Right atrium auricular region (tissue), 2 donors: ENCODE measurements at places on chromosomes 1 and 21.

GRCh38 chr1:15070145-15070748 is 83.3 kb upstream of the TMEM51 start:
- no peak for DNase-seq
- H3K36me3 ChIP-seq, result no peaks in the 10 kb centered on the region
- no peaks in the 10 kb centered on the region for H3K4me1 ChIP-seq

DNA sequence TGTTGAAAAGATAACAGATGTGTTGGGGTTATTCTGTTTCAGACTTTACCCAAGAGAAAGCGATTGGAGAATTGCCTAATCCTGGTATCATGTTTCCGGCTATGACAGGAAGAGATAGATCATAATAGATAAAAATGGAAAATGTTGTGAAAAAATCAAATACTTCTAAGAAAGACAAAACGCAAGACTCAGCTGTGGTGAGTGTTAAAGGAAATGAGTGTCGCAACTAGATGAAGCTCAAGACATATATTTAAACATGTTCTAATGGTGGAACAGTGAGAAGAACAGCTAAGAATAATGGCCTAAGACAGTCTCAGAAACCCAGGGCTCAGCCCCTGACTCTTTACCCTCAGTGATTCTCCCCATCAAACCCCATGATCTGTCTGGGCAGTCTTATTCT is 426.7 kb upstream of the RUNX1 start:
- DNase-seq, result no peak
- no peak overlapping the region for H3K4me3 ChIP-seq
- H3K36me3 ChIP-seq, result no peaks in the 10 kb centered on the region
- no peaks in the 10 kb centered on the region for H3K4me1 ChIP-seq

- H3K4me3 ChIP-seq, result no peak overlapping the region
- H3K27ac ChIP-seq, result peak overlapping the region; percentile 48
- H3K27me3 ChIP-seq, result no peaks in the 10 kb centered on the region
- DNase-seq, result peak; percentile 85
- no peaks in the 10 kb centered on the region for H3K4me1 ChIP-seq
- no peaks in the 10 kb centered on the region for H3K36me3 ChIP-seq
These were observed 20.3 kb upstream of the AZIN2 start for GRCh38 chr1:33060579-33061083.

GRCh38 chr1:214022229-214022791 is 34.5 kb downstream of the PROX1 start:
- peak overlapping the region; percentile 57 for H3K27ac ChIP-seq
- H3K36me3 ChIP-seq, result no peaks in the 10 kb centered on the region
- no peaks in the 10 kb centered on the region for H3K27me3 ChIP-seq

DNA sequence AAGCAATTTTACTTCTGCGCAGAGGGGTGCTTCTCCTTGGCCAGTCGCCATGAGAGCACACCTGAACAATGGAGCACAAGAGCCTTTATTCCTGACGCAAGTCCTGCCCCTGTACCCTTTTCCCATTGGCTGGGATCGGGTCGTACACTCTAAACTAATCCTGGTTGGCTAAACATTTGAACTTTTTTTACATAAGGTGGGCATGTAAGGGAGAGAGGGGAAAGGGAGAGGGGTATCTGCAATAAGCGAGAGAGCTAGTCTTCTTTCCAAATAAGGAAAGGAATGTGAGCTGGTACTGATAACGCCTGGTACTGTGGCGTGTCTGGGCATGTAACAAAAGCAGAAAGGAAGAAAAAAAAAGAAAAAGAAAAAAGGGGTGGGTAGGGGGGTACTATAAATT is 21.8 kb downstream of the MFSD2A start:
- no peak for DNase-seq
- no peak overlapping the region for H3K27ac ChIP-seq
- H3K4me1 ChIP-seq, result no peaks in the 10 kb centered on the region

DNA sequence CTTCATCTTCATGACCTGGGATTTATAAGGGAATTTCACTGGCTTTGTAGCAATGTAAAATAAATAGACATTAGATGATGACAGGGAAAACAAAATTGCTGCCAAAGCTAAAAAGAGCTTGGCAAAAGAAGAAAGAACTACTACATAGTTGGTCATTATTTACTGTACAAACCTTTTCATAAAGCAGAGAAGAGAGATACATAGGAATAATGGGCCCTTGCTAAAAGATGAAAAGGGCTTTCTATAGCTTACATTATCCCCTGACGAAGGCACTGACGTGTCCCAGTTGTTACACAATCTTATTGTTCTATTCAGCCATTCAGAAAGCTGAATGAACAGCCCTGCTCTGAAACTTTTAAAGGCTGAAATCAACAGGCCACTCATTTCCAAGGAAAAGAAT is 57.1 kb downstream of the ZC3H11B start:
- H3K27me3 ChIP-seq, result no peaks in the 10 kb centered on the region
- no peak overlapping the region for H3K27ac ChIP-seq
- no peak overlapping the region for H3K4me3 ChIP-seq
- no peak for DNase-seq
- no peaks in the 10 kb centered on the region for H3K4me1 ChIP-seq

DNA sequence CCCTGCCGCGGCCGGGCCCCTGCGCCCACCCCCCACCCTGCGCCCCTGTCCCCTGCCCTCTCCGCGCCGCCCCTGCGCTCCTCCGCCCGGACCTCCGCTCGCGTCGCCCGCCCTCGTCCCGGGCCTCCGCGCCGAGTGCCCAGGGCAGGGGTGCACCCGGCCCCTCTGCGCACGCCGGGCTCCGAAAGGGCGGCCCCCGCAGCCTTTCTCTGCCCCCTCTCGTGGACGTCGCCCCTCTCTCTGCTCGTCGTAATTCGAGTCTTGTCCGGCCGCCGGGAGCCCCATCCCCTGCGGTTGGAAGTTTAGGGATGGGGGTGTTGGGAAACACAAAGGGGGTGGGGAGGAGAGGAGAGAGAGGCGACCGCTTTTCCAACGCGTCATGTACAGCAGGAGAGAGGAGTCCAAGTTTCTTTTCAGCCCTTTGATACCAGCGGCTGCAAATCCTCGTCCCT is 407 bp downstream of the GALNT2 start:
- no peaks in the 10 kb centered on the region for H3K36me3 ChIP-seq
- peak overlapping the region; percentile 92 for H3K27ac ChIP-seq
- no peak for DNase-seq
- H3K4me1 ChIP-seq, result no peaks in the 10 kb centered on the region
- H3K27me3 ChIP-seq, result no peaks in the 10 kb centered on the region
- H3K4me3 ChIP-seq, result peak overlapping the region; percentile 78

GRCh38 chr1:223770621-223771315 is 58.4 kb downstream of the CAPN2 start:
- H3K27me3 ChIP-seq, result no peaks in the 10 kb centered on the region
- H3K4me1 ChIP-seq, result peaks cover 33% of the 10 kb centered on the region

- H3K4me1 ChIP-seq, result no peaks in the 10 kb centered on the region
- no peak for DNase-seq
- no peak overlapping the region for H3K27ac ChIP-seq
- H3K27me3 ChIP-seq, result no peaks in the 10 kb centered on the region
- peaks cover 42% of the 10 kb centered on the region for H3K36me3 ChIP-seq
These were observed 69.6 kb downstream of the PIK3R3 start for GRCh38 chr1:46062651-46063319.

DNA sequence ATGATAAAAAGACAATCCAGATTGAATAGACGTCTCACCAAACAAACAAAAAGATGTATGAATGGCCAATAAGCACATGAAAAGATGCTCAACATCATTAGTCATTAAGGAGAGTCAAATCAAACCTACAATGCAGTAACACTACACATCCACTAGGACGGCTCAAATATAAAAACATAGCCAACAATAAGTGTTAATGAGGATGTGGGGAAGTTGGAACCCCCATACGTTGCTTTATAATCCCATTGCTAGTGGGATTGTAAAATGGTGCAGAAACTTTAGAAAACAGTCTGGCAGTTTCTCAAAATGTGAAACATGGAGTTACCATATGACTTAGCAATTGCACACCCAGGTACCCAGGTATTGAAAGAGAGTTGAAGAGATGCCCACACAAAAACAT is 14.7 kb upstream of the IL24 start:
- no peak overlapping the region for H3K4me3 ChIP-seq
- no peaks in the 10 kb centered on the region for H3K4me1 ChIP-seq
- no peak overlapping the region for H3K27ac ChIP-seq

- H3K4me3 ChIP-seq, result no peak overlapping the region
- no peaks in the 10 kb centered on the region for H3K36me3 ChIP-seq
- DNase-seq, result no peak
- peaks cover 8% of the 10 kb centered on the region for H3K4me1 ChIP-seq
These were observed 59.6 kb downstream of the SIK1 start for GRCh38 chr21:43367296-43367695.

- no peaks in the 10 kb centered on the region for H3K4me1 ChIP-seq
- no peak for DNase-seq
- H3K27ac ChIP-seq, result no peak overlapping the region
These were observed 52.7 kb upstream of the GCLM start for GRCh38 chr1:93961906-93962305.

GRCh38 chr1:16175610-16176553 is 20.0 kb upstream of the EPHA2 start:
- no peaks in the 10 kb centered on the region for H3K27me3 ChIP-seq
- H3K36me3 ChIP-seq, result no peaks in the 10 kb centered on the region
- no peak overlapping the region for H3K4me3 ChIP-seq
- DNase-seq, result peak; percentile 92

GRCh38 chr1:190667914-190668313 is 190.2 kb upstream of the BRINP3 start:
- DNase-seq, result no peak
- no peaks in the 10 kb centered on the region for H3K27me3 ChIP-seq
- no peak overlapping the region for H3K4me3 ChIP-seq
- no peak overlapping the region for H3K27ac ChIP-seq

- no peaks in the 10 kb centered on the region for H3K36me3 ChIP-seq
- DNase-seq, result no peak
- H3K4me3 ChIP-seq, result no peak overlapping the region
These were observed 157.3 kb downstream of the KCNJ6 start for GRCh38 chr21:37758982-37759381.

DNA sequence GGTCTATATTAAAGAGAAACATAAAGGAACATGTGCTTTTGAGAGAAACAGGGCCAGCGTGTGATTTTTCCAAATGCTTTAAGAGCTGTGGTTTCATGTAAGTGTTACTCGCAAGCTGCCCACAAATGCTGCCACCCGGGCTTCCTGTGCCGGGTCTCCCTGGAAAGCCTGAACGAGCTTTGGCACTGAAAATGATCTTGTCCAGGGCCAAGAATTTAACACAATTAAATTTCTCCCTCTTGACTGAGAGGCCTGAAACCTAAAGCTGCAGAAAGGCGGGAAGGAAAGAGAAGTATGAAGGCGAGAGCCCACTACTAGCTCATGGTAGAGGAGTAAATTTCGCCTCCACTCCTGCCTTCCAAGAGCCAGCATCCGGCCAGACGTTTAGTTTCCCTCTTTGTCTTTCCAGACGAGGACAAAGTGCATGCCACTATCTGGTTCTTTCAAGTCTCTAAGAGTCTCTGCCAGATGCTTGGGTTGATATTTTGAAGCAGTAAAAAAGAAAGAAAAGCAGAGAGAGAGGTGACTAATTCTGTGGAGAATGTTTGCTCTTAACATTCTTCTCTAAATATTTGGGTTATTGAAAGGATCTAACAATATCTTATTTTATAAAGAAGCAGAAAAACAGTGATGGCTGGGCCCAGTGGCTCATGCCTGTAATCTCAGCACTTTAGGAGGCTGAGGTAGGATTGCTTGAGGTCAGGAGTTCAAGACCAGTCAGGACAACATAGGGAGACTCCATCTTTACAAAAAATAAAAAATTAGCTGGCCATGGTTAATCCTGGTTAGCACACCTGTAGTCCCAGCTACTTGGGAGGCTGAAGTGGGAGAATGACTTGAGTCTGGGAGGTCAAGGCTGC is 100.0 kb upstream of the HNRNPU start:
- H3K27me3 ChIP-seq, result no peaks in the 10 kb centered on the region
- DNase-seq, result no peak
- no peaks in the 10 kb centered on the region for H3K4me1 ChIP-seq
- H3K36me3 ChIP-seq, result no peaks in the 10 kb centered on the region
- no peak overlapping the region for H3K4me3 ChIP-seq

DNA sequence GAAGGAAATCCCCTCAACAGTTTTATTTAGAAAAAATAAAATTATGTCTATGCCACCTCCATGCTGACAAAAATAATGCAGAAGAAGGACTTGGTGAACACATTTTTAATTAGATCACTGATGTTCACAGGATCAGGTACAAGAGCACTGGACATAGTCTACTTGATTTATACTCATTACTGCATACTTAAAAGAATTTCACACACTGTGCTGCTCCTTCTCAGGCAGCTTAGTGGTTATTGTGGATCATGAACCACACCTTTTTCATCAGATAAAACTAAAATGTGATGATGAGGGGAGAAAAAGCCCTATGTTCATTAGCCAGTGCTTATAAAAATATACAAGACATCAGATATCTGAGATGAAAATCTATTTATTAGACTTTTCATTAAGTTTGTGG is 103.3 kb upstream of the DPH5 start:
- no peaks in the 10 kb centered on the region for H3K4me1 ChIP-seq
- H3K27ac ChIP-seq, result no peak overlapping the region
- H3K4me3 ChIP-seq, result no peak overlapping the region
- DNase-seq, result no peak
- no peaks in the 10 kb centered on the region for H3K36me3 ChIP-seq

- DNase-seq, result no peak
- no peak overlapping the region for H3K4me3 ChIP-seq
- no peaks in the 10 kb centered on the region for H3K27me3 ChIP-seq
- H3K27ac ChIP-seq, result no peak overlapping the region
- H3K36me3 ChIP-seq, result no peaks in the 10 kb centered on the region
- H3K4me1 ChIP-seq, result no peaks in the 10 kb centered on the region
These were observed 496.4 kb downstream of the NPHP4 start for GRCh38 chr1:5495596-5496410.

GRCh38 chr1:77556045-77556444 is 126.4 kb downstream of the ZZZ3 start:
- H3K4me1 ChIP-seq, result no peaks in the 10 kb centered on the region
- H3K36me3 ChIP-seq, result peaks cover 6% of the 10 kb centered on the region
- H3K27me3 ChIP-seq, result no peaks in the 10 kb centered on the region
- H3K27ac ChIP-seq, result no peak overlapping the region
- DNase-seq, result no peak
- no peak overlapping the region for H3K4me3 ChIP-seq

DNA sequence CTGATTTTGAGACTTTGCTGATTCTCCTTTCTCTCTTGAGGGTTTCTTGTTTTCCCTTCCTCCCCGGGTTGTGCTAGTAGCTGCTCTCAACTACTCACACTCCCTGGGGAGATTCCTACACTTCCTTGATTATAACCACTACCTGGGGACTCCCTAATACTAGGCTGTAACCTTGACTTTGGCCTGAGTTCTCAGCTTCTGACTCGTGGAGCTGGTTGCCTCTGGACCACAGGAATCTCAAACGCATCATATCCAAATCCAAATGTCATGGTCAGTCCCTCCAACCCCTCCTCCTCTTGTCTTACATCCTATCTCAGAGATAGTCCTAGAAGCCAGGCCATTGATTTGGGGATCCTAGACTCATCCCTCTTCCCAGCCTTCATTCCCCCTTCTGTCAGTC is 12.0 kb downstream of the MOV10 start:
- DNase-seq, result no peak
- no peaks in the 10 kb centered on the region for H3K27me3 ChIP-seq
- no peak overlapping the region for H3K27ac ChIP-seq
- no peaks in the 10 kb centered on the region for H3K4me1 ChIP-seq
